AG09309 (cell line): ENCODE measurements at places on chromosomes 5 and 9.

- no peak for DNase-seq
These were observed 9.9 kb upstream of the NINJ1 start for GRCh38 chr9:93143830-93144530.

DNA sequence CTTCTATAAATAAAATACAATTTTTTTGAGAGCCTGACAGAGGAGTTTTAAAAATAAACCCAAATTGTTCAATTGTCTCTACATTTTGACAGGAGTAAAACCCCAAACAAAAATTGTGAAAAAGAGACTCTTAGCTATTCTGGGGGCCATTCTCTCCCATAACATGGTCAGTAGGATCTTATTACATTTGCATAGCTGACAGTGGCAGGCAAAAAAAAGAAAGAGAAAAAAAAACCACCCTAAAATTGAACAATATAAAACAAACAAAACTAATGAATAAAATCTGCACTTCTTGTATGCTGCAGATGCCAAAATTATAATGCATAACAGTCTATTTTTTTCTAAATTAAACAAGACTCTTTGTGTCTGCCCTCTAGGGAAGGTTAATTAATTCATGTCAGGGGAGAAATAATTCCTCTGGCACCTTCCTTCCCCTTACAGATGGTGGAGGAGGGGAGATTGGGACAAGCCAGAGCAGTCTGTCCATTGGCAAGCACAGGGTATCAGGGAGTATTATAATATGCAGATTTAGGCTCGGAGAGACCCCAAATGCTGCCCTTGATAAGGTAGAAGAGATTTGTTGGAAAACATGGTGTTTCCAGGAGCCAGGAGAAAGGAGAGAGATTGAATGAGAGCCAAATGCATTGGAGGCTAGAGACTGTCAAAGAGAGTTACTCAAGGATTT is 79.7 kb upstream of the CDH6 start:
- no peak for DNase-seq

DNA sequence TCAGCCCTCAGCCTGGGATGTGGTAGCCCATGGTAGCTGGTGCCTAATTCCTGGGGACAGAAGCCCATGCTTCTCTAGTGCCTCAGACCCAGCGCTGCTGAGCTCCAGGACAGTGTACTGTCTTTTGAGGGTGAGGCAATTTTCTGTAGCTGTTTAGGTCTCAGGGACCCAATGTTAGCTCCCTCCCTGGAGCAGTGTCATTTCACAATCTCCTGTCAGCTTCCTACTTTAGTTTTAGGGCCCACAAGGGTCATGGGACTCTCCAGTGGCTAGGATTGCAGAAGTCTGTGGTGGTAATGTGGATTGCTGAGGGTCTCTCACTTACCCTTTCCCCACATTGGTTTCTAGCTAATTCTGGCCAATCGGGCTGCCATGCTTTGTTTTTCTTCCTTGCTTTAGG is 67.7 kb upstream of the CCL21 start:
- no peak for DNase-seq

DNA sequence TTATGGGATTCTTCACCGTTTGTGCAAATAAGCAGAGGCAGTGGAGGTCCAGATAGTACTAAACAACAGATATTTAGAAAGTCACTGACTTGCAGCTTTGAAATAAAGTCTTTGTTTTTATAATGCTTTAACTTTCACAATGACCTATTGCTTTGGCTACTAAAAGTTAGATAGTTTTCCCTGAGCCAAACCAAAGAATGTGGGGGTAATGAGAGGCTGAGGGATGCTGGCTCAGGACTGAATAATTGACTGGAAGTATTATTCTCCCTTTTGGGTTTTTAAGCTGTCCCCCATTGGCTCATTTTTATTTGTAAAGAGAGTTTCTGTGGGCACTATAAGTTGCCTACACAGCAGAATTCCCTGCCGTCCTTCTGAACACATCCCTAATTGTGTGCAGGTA is 99.2 kb upstream of the ACTBL2 start:
- DNase-seq, result no peak

GRCh38 chr5:130402906-130403305 is 498.6 kb downstream of the CHSY3 start:
- no peak for DNase-seq

DNA sequence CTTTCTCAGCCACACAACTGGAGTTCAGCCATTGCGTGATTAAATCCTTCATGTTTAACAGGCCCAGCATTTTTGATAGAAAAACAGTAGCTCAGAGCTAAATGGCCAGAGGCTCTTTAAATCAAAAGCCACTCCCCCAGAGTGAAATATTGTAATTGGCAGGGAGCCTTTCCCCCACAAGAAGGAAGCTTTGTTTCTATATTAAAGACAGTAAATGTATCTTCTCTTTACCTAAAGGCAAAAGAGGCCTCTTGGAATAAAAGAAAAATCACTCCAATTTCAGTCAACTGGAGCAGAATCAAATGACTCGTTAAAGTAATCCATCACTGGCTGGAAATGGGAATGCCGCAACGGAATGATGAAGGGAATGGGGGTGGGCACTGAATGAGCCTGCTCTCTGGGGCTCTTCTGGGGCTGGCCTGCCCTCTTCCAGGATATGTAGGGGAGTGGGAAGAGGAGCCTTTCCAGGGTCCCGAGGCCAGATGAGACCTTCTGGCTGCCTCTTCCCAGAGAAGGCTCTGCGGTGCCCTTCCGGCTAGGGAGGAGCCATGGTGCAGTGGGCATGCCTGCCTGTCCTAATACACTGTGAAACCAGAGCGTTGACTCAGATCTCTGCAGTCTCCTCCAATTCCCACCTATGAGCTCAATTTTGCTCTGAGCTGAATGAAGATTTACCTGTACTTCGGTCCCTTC is 45.2 kb downstream of the ANKDD1B start:
- peak; percentile 25 for DNase-seq

GRCh38 chr9:88076286-88077070 is 61.8 kb downstream of the SPATA31C2 start:
- DNase-seq, result no peak

DNA sequence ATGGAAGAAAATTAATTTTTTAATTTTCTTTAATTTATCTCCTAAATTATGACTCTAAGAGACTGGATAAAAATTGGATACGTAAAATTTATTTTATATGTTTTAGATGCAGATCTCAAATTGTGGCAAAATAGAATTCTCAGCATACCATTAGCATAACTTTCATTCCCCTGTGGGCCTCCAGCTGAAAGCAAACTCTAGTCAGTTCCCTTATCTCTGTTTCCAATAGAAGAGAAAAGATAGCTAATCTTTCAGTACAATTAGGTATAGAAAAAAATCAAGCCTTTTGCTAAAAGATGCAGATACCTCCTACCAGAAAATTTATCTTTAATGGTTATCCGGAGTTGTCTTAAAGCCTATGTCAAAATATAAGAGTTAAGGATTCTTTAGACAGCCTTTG is 1530.6 kb downstream of the EFNA5 start:
- no peak for DNase-seq

DNA sequence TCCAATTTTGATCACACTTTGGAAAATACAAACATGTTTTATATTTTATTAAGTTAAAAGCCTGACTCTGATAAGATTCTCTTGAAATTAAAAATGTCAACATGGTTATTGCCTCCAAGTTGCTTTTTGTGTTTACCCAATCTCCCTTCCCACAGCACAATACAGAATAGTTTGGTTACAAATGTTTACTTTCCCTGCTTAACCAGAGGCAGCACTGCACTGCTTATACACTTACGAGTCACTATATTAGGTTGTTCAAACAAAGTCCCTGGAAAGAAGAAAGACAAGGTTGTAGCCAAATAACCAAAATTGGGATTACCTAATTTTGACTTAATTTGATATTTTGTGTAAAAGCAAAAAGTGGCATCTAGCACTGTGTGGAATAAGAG is 25.9 kb downstream of the SRFBP1 start:
- DNase-seq, result no peak

DNA sequence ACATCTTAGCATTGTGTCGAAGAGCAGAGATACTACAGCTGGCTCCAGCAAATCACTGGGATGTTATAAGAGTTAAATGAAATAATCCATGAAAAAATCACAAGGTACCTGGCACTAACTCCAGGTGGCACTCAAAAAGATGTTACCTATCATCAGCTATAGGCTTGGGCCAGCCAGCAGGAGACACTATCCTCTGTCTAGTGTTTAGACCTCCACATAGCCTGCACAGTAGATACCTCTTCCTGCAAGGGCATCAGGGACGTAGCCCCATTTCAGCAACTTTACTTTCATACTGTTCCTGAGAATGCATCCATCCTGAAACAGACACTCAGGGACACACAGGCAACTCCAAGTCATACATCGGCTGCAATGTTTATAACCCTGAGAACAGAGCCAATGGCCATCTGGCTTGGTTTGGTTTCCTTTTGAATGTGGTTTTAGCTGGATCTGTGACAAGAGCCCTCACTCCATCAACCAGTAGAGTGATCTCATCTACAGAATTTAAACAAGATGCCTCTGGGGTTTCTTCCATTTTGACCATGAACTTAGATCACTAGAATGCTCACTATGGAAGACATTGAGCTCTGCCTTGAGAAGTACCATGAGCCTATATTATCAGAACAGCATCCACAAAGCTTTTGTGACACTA is 69.9 kb downstream of the TLE1 start:
- peak; percentile 67 for DNase-seq

- no peak for DNase-seq
These were observed 214.9 kb upstream of the DMRT1 start for GRCh38 chr9:626596-626995.

GRCh38 chr5:115962565-115963402 is 509 bp downstream of the LVRN start:
- DNase-seq, result no peak

DNA sequence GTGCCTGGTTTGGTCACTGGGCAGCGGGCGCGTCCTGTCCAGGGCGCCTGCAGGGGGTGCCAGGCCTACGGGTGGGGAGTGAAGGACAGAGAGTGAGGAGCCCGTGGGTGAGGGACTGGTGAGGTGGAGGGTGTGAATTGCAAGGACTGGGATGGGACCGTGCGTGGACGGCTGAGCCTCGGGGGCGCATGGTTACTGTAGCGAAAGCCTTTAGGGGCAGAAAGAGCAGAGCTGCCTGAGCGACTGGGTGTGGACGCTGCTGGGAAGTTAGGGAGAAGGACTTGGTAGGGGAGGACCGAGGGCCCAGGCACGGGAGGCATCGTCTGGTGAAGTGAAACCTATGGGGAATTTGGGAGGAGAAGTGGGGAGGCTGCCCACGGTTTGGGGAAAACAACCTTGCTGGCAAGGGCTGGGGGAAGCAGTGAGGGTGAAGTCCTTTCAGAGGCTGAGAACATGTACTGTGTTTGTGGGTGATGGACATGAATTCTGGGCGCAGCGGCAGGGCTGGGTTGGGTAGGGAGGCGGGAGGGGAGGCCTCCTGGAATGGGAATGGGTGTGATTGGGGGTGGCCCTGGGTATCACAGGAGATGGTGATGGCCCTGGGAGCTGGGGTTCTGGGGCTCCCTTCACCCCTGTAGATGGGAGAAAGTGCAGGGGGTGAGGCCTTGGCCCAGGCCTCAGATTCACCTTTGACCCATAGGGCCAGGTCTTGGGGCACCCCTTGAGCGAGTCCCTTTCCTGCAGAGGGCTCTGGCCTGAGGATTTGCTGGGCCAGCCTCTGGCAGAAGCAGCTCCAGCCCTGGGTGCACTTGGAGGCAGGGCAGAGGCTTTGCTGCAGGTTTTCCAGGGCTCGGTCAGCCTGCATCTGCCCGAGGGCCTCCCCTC is 1.7 kb upstream of the TOR4A start:
- DNase-seq, result no peak

DNA sequence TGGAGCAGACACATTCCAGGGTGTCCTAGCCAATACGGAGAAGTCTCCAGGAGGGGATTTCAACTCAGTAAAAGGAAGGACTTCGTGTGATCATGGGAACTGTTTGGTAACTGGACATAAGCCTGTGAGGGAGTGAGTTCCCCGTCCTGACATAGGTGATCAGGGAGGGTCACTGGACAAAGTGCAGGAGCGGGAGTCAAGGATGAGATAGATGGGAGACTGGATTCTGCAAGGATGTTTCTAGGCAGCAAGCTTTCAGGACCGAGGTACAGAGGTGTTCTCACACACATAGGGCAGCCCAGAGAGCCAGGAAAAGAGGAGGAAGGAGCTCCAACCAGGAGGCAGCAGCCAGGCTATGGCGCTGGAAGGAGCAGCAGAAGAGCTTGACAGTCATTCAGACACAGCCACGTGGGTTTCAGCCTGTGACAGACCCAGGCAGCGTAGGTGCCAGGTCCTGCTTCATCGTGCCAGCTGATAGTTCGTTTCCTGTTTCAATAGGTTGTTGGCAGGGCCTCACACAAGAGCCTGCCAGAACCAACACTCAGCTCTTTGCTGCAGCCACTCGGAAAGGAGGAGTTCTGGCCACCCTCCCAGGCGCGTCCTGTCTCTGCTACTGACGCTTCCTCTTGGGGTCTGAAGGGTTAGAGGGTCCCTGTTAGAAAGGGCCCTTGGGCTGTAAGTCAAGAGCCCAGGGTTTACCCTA is 84.1 kb downstream of the AMBP start:
- no peak for DNase-seq

DNA sequence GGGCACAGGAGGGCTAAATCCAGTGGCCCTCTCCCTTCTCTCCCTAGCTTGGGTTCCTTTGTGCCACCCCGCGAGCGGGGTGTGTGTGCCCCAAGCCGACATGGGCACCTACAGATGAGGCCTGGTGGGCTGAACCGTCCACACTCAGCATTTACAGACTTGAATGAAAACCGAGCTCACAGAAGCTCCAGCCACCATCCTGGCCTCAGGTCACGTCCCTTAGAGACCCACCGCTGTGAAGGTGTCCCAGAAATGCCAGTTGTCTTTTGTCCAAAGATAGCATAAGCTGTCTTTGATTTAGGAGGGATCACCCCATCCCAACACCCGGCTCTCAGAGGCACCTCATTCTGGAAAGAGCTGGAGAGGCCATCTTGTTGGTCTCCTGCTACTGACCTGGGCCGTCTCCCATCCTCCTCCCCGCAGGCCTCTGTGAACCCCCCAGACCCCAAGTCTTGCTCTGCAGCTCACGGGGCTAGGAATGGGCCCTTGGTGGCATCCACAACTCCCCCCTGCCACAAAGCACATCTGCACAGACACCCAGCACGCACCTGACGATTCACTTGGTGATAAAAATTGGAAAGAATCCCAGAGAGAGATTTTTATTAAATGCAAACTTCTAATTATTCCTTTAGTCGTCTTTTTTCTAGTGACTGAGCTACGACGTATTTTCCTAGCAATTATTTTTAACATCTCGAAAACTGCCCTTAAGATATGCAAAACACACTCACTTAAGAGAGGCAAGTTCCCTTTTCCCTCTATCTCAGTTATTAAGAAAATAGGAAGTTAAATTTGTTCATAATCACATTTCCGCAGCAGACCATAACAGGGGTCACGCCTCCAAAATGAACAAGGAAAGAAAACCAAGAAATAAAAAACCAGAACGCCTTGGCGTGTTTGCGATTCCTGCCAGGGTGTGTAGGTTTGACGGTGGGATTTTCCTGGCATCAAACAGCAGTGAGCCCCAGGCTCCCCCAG is 80.5 kb upstream of the LMX1B start:
- no peak for DNase-seq

DNA sequence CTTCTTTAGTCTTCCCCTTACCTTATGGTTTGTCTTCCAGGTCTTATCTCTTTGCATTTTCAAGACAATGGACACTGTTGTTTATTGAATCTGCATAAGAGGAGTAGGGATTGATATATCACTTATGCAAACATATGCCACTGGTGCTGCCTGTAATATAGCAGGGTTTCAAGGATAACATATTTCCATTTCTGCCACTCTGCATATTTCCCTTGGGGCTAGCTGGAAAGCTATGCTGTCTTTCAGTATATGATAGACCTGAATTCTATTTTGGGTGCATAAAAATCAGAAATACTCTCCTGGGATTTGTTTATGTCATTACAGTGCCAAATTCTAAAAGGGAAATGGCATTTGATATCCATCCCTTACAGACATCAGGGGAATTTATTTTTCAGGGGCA is 400.2 kb downstream of the TLR4 start:
- no peak for DNase-seq
